ENCODE measurements at places on chromosomes 1 and 21. TPM values are rescaled to one million over a fixed set of nuclear protein-coding genes. Genes with fewer than 3 reads are reported as not detected.

CDA gene
- polyA plus RNA-seq: 4.5 TPM

RBM11 gene
- polyA plus RNA-seq: 4.2 TPM

NR5A2 gene
- polyA plus RNA-seq: 2.5 TPM

ANGPTL3 gene
- 7.2 TPM for polyA plus RNA-seq

S100A1 gene
- 21.9 TPM for polyA plus RNA-seq

SELENBP1 gene
- polyA plus RNA-seq: 55.9 TPM

URB1 gene
- 13.2 TPM for polyA plus RNA-seq

SLC44A5 gene
- polyA plus RNA-seq: 21.7 TPM

DNA sequence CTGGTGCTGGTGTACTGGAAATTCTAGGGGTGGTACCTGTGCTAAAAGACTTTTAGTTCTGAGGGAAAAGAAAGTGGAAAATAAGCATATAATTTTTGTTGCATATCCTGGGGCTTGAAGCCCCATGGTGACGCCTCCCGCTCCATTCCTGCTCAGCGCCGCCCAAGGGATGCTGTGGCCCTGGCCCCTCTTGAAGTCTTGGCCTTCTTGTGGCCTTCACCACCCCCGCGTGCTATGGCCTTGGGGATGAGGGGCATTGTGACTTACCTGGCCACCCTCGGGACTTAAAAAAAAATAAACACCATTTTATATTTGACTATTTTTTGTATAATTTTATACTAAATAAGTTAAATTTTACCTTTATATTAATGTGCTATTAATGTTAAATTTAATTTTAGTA lies 15.3 kb downstream of the IFI16 start:
- DNase-seq: no peak

GRCh38 chr1:177589166-177589565 lies 380.7 kb downstream of the SEC16B start:
- no peak for DNase-seq

- no peak for DNase-seq
Observed at GRCh38 chr1:17194615-17195528, 10.1 kb upstream of the PADI1 start.

DNA sequence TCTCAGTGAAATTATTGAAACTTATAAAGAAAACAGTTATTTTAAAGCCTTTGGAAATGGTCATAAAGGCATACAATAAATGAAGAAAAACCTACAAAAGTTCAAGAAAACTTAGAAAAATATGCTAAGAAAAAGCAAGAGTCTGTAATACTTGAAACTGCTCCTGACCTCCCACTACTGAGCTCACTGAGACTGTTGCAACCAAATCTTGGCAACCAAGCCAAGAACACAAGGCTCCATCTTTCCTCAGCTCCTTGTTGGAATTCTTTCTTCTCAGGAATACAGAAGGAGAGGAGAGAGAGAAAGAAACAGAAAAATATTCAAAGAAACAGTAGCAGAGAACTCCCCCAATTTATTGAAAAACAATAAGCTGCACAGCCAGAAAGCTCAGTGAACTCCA lies 160.5 kb downstream of the RASAL2 start:
- no peak for DNase-seq

DNA sequence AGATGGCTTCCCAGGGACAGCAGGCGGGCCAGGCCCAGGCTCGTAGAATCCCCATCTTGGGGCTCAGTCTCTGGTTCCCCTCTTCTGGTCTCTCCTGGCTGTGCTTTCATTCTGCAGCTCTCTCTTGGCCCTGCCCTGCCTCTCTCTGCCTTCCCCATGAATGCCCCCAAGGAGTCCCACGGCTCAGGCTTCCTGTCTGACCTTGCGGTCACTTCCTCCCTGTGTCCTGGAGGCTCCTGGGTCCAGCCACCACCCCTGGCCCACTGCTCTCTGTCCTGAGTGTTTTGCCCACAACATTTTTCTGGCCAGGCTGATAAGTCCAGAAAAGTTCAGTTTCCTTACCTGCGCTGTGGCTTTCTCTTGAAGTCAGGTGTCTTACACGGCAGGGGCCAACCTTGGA lies 29.1 kb downstream of the PIGP start:
- no peak for DNase-seq

DNA sequence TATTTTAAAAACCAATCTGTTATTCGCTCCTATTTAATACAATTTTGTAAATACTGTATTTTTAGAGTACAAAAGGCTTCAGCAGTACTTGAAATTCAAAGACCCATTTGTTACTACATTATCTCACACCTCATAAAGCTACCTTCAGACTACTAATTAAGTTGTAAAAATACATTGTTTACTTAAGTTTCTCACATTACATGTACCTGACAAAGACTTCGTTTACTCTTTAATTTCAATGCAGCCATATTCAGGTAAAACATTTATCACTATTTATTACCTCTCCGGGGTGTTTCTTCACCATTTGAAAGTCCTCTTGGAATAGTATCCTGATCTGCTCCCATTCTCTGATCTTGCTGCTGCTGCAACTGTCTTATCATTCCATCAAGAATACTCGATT lies 55.2 kb downstream of the BRWD1 start:
- DNase-seq: no peak

DNA sequence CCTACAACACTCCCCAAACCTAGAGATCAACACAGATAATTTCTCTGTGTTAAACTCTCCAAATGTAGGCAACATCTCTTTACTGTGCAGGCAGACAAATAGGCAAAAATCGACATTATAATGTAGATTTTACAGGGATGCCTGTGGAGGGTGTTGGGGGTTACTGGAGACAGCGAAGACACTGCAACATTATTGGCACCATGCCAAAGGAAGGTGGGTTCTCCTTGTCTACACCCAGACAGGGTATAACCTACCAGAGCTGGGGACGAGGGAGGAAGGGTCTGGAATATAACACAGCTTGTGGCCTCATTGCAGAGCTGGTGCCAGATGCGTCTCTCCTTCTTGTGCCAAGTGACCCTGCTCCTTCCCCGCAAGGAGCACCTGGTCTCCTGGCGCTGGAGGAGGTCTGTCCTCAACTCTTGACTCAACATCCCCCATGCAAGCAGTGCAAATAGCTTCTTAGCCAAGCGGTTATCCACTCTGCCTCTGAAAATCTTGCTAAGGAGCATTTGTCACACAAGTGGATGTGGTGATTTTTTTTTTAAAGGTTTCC lies 404.0 kb downstream of the PRDM2 start:
- DNase-seq: no peak

GRCh38 chr1:192158181-192158580 lies at the start of gene RGS18:
TSS of gene RGS18 (plus strand) at chr1:192158462. CDS start at chr1:192158638, 176 bp downstream.
- no peak for DNase-seq

DNA sequence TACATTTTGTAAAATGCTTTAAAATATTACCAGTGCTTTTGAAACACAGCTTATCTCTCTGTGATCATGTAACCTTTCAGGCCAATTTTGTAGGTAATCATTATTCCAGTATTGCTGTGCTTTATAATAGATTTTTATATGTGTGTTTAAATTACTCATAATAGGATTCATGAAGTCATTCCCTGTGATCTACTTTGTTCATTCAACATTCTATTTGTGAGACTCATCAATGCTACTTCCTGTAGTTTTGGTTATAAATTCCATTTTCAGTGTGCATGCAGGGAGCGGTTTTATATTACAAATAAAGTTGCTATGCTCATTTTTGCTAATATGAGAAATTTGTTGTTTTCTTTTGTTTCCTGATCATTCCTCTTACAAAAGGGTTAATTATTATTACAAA lies 4.1 kb upstream of the OR2M5 start:
- no peak for DNase-seq

- DNase-seq: no peak
Observed at GRCh38 chr1:245648749-245649522, 494.2 kb downstream of the KIF26B start.

- DNase-seq: no peak
Observed at GRCh38 chr1:154556422-154556821, 2.0 kb downstream of the UBE2Q1 start.

DNA sequence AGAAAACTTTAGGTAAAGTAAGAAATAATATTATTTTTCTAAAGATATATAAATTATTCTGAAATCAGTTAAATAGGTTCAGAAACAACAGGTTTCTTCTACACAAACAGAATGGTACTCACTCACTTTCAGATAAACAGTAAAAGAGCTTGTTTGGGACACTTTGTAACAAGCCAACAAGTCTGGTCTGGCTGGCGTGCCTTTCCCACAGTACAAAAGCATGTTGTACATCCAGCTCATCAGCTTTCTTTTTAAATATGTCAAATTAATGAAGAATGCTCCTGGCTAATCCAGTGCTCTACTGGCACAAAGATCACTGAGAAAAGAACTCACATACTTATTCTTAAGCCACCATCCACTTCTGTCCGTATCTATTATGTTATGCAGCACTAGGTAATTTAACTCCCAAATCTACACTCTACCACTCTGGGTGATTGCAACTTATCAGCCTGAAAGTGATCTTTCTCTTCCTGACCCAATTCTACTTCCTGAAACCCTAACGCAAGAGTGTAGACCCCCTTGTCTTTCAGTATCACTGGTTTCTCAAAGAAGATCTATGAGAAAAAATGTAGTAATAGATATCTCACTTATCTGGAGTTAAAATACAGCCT lies 32.6 kb downstream of the TRIT1 start:
- no peak for DNase-seq

Measured in renal cortex interstitium (tissue), 15 donors.